ENCODE measurements at places on chromosomes 12 and 14. TPM values are rescaled to one million over a fixed set of nuclear protein-coding genes. Genes with fewer than 3 reads are reported as not detected.

FGF23 gene
- not detected for total RNA-seq

WNT5B gene
- total RNA-seq: 0.22 TPM

DNA sequence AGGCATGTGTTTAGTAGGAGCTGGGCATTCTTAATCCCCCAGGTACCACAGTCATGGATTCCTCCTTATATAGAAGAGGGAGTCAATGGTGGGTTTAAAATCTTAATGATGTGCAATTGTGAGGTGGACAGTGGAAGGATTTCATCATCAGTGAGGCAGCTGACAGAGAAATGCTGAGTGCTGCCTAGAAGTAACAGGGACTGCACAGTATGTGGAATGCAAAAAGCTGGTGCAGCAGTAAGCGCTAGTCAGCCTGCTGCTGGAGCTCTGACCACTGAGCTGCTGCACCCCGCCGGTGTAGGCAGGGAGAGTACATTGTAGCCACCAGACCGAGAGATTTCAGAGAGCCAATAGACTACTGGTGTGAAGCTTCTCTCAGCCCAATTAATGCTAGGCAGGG, 80.5 kb upstream of the DACT1 start:
- H3K4me1 ChIP-seq: no peaks in the 10 kb centered on the region
- H3K4me3 ChIP-seq: no peak overlapping the region
- H3K36me3 ChIP-seq: no peaks in the 10 kb centered on the region
- H3K27me3 ChIP-seq: no peaks in the 10 kb centered on the region

DNA sequence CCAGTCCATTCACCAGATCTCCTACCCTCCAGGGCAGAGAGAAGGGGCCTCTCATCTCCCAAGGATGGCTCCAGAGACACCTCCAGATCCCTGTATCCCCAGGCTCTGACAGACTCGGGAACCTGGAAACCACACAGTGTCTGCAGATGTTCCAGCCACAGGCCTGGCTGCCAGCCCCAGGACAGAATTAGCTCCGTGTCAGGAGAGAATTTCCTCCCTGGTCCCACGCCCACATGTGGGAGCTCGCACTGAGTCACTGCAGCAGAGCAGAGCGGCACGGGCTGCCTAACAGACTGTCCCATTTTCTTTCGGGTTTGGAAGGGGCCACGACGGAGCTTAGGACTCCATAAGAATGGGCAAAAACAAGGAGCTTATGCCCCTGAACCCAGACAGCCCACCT, 33.6 kb downstream of the CMKLR1 start:
- no peaks in the 10 kb centered on the region for H3K36me3 ChIP-seq
- H3K4me1 ChIP-seq: peaks cover 23% of the 10 kb centered on the region
- H3K27ac ChIP-seq: no peak overlapping the region
- H3K27me3 ChIP-seq: no peaks in the 10 kb centered on the region
- DNase-seq: no peak
- H3K4me3 ChIP-seq: no peak overlapping the region

DNA sequence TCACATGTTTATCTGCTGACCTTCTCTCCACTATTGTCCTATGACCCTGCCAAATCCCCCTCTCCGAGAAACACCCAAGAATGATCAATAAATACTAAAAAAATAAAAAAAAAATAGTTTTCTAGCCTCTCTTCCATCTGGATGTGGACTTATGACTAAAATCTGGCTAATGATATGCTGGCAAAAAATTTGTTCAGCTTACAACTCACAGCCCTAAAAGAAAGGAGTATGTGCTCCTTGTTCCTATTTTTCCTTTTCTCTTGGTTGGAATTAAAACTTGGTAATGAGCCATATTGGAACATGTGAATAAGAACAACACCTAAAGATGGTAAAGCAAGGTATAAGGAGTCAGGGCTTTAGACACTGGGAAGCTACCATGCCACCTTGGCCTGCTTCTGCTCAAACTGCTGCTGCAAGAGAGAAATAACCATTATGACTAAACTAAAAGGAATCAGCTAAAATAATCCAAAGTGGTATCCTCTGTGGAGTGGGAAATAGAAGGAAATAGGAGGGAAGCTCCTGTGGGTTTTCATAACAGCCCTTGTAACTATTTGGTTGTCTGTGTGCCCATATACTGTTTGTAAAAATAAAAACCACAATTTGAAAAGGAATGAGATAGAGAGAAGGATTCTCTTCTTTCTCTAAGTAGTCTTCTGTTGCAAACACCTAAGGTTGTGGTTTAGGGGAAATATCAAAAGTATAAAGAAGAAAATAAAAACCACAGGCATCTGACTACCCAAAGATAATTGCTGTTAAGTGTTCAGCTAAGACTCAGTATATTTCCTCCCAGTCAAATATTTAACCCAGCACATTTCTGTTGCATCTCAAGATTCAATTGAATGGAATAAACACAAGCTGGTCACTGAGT, 53.8 kb downstream of the SDR9C7 start:
- no peak overlapping the region for H3K27ac ChIP-seq
- peaks cover 6% of the 10 kb centered on the region for H3K36me3 ChIP-seq
- H3K4me3 ChIP-seq: no peak overlapping the region
- H3K4me1 ChIP-seq: no peaks in the 10 kb centered on the region
- peaks cover 7% of the 10 kb centered on the region for H3K27me3 ChIP-seq
- no peak for DNase-seq

- no peaks in the 10 kb centered on the region for H3K4me1 ChIP-seq
- H3K27me3 ChIP-seq: peaks cover 17% of the 10 kb centered on the region
- DNase-seq: no peak
- H3K36me3 ChIP-seq: no peaks in the 10 kb centered on the region
- no peak overlapping the region for H3K27ac ChIP-seq
- no peak overlapping the region for H3K4me3 ChIP-seq
Measured at GRCh38 chr12:28876196-28876798, 272.8 kb upstream of the FAR2 start.
